ENCODE measurements at places on chromosomes 4 and X. TPM values are rescaled to one million over a fixed set of nuclear protein-coding genes. Genes with fewer than 3 reads are reported as not detected.

- DNase-seq, result no peak
These were observed 36.6 kb downstream of the FHL1 start for GRCh38 chrX:136183917-136184316.

DNA sequence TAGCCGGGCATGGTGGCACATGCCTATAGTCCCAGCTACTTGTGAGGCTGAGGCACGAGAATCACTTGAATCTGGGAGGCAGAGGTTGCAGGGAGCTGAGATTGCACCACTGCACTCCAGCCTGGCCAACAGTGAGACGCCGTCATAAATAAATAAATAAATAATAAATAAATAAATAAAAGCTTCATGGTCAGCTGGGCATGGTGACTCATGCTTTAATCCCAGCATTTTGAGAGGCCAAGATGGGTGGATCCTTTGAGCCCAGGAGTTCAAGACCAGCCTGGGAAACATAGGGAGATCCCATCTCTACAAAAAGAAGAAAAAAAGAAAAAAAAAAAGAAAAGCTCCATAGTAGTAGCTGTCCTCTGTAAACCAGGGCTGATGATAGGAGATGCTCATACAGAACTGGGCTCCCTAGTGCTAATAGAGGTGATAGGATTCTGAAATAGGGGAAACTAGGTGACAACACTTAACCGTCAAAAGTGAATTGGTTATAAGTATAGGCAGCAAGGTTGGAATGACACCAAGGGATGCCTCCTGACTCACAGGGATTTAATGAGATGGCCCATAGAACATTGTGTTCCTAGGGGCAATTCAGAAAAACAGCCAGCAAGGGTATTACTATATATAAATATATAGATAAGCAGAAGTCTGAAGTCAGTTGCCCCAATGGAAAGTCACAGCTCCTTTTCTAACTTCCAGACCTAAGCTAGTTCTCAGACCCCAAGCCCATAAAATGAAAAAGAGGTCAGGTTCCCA lies 41.8 kb upstream of the ARHGEF6 start:
- DNase-seq, result no peak

DNA sequence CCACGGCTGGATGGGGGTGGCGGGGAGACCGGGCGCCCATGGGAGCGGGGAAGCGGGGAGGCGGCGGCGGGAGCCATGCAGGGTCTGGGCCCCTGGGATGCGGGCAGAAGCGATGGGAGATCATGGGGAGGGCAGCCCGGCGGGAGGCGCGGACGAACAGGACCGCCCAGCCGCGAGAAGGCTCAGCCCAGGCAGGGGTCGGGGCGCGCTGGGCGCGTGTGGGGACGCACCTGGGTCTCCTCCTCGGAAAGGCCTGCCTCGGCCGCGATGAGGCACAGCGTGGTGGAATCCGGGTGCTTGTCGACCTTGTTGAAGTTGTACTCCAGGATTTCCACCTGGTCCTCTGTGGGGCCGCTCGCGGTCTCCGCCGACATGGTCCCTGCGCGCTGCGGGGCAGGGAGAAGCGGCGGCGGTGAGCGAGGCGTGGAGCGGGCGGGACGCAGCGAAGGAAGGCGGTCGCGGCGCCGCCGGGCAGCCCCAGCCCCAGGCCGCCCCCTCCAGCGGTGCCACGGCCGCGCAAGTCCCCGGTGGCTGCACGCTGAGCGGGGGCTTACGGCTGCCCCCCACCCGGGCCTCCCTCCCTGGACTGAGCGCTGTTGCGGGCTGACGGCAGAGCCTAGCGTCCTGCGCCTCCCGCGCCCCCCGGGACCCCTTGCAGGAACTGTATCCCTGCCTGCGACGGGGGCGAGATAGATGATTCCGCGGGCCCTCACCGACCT lies 25.3 kb downstream of the HOPX start:
- DNase-seq, result no peak

DNA sequence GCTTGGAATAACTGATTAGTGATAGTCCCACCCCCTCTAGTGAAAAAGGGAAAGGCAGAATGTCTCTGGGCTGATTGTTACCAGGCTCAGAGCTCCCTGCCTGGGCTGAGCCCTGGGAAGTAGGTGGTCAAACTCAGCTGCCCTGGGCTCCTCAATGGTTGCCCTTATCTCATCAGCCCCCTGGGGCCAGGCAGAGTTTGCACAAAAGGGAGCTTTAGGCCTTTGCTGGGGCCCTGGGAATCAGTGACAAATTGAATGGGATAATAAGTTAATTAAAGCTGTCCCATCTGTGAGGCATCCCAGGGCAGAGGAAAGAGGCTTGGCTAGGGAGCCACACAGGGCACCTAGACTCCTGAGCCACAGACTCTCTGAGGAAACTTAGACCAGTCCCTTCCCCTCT lies 89.0 kb downstream of the EFNB1 start:
- no peak for DNase-seq

- no peak for DNase-seq
These were observed 40.2 kb downstream of the KDM5C start for GRCh38 chrX:53184836-53185235.

GRCh38 chr4:133146574-133147241 lies 2.4 kb upstream of the PCDH10 start:
- DNase-seq, result no peak

DNA sequence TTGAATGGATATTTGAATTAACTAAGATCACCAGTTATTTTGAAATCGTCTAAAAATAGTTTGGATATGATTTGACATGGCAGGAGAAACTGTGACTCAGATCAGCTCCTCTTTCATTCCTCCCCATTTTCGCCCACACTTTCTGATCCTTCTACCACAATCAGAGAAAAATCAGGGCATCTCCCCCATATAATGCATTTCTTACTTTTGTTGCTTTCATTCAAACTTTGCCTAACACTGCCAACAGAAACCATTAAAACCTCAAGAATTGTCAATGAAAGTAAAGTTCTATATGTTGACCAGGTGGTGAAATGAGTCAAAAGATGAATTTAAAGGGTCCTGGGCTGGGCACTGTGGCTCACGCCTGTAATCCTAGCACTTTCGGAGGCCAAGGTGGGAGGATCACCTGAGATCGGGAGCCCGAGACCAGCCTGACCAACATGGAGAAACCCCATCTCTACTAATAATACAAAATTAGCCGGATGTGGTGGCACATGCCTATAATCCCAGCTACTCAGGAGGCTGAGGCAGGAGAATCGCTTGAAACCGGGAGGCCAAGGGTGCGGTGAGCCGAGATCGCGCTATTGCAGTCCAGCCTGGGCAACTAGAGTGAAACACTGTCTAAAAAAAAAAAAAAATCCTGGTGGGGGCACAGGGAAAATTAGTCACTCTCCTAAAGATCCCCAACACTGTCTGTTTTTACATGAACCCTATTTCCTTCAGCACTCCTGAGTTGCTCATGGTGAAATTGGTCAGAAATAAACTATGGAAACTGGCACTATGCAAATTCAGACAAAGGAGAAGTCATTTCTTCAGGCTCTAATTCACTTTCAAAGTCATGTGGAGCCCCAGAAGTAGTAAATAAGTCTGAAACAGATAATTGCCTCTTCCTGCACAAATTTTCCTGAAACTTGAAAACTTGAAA lies 122.8 kb upstream of the NOCT start:
- no peak for DNase-seq

- no peak for DNase-seq
These were observed 83.8 kb upstream of the LCORL start for GRCh38 chr4:18105030-18106011.

- no peak for DNase-seq
These were observed 635.6 kb upstream of the PCDH10 start for GRCh38 chr4:132513491-132513890.

GRCh38 chrX:115322375-115322774 lies 32.9 kb downstream of the LUZP4 start:
- DNase-seq, result no peak

GRCh38 chr4:102734116-102734515 lies 26.7 kb downstream of the MANBA start:
- DNase-seq, result no peak

DNA sequence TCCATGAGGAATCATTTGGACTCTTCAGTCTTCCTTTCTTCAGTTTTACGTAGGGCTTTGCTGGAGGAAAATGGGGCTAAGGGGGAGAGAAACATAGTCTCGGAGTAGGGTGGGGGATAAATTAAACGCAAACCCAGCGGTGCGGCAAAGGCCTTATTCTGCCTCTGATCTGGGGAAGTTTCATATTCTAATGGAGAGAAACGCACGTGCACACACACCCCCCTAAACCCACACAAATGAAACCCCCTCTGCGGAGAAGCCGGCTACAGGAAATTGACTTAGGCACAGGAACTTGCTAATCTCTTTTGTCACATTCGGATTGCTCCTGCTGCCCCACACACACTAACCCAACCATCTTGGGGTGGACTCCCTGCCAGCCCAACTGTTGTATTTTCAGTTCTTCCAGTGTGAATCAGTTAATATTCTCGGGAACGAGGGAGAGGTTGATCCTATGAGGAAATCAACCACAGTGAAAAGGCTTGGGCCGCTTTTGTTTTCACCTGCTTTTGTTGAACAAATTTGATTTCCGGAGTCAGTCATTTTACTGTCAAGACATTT lies at the start of gene RHOH:
Gene RHOH, plus strand, starts transcription at position 308 of the 558 bp plus-strand sequence. CDS start 46,356 bp downstream, outside the sequence.
- no peak for DNase-seq

DNA sequence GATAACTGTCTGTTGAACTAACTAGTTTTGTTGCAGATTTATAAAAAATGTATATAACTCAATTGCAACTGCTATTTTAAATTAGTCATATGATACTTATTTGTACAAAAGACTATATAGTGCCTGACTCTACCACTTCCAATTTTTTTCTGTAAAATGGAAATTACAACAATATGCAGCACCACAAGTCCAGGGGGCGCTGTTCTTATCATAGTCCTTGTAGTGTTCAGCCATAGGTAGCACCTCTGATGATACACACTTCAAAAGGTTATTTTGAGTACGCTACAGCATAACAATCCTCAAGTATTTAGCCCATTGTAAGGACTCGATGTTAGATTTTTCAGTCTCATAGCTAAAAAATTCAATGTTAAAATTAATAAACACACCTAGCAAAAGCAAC lies 174.9 kb downstream of the CORIN start:
- DNase-seq, result no peak

DNA sequence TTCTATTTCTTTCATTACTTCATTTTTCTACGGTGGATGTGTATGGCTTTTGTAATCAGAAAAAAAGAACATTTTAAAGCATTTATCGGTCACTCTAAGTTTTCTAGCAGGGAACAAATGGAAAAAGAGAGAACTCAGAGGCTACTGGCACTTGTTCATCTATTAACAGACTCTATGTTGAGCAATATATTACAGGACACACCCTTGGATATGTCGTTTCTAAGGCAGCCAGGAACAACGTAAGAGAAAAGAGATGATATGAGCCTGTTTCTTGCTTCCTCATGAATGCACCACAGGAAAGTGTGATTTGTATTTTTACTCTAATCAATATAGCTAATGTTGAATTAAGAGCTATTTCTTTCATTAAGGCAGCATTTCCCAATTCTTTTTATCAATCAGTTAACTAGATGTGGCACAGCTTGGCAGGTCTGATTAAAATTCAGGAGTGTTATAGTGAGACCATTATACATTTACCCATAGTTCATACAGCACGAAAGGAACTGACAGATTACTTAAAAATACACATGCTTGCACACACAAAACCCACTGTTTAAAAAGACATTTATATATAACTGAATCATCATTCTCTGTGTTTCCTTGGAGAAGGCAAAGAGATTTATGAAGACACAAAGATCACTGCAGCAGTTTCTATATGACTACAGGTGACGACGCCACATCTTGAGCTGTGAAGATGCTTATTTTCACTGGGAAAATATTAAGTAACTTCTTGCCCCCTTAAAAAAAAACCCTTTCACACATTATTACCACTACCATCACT lies 13.0 kb downstream of the RAB9B start:
- DNase-seq, result no peak

- no peak for DNase-seq
These were observed 96.3 kb upstream of the ENPP6 start for GRCh38 chr4:184313702-184314659.

- DNase-seq, result no peak
These were observed 11.2 kb downstream of the ATOH1 start for GRCh38 chr4:93839704-93840103.

GRCh38 chr4:93066749-93067148 lies 761.8 kb upstream of the ATOH1 start:
- no peak for DNase-seq

DNA sequence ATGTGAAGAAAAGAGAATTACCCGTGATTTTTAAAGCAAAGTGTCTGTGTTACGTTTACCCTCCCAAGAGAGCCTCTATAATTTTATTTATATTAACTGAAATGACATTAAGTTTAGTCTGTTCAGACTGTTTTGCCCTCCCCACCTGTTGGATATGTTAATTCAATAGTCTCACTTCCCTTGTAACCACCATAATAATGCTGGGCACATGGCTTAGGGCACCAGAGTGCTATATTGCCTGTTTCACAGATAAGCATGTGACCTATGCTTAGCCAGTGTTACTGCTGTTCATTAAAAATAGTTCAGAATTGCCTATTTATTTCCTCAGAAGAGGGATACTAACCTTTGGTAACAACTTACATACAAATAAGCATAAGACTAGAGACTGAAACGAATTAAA lies 446.2 kb downstream of the FAT4 start:
- DNase-seq, result no peak

GRCh38 chr4:8532245-8532781 lies 47.9 kb upstream of the GPR78 start:
- DNase-seq, result no peak

DNA sequence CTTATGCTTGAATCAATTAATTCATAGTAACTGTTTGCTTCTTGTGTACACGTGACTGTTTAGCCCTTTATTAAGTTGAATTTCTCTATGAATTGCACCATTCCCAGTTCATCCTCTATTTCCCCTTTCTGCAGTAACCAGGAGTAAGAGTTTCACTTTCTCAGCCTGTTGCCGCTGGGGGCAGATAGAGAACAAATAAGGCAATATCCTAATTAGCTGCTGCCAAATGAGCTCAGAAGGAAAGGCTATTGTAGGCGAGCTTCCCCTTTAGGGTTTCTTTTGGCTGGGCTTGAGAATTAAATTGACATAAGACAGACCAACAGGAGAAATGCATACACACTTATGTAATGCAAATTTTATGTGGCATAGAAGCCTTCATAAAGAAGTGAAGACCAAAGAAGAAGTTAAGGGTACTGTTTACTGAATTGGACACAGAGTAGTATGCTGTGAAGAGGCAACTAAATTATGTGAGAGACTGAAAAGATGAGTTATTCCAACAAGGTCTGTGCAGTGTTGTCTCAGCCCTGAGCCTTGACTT lies 1594.7 kb downstream of the TECRL start:
- DNase-seq, result no peak

GRCh38 chr4:163913571-163913970 lies 419.1 kb downstream of the TMA16 start:
- no peak for DNase-seq

GRCh38 chrX:149456476-149457245 lies 48.4 kb downstream of the IDS start:
- DNase-seq, result no peak

Gene RTL5
- 26.6 TPM for polyA plus RNA-seq

Gene MAGEA4
- polyA plus RNA-seq, result not detected

Gene CXCL3
- 0.28 TPM for polyA plus RNA-seq

Gene BBS7
- 27.1 TPM for polyA plus RNA-seq

Gene DOK7
- 3.5 TPM for polyA plus RNA-seq

Gene NUP62CL
- polyA plus RNA-seq, result 9.1 TPM

Gene FAM184B
- 0.35 TPM for polyA plus RNA-seq

Gene CTAG1B
- polyA plus RNA-seq, result not detected

Gene USP17L15
- polyA plus RNA-seq, result not detected

Gene CT45A5
- not detected for polyA plus RNA-seq

All from right renal pelvis (tissue), 4 donors.